Upper lobe of right lung (tissue), 1 donor: ENCODE measurements at places on chromosomes 1 and 21. TPM values are rescaled to one million over a fixed set of nuclear protein-coding genes. Genes with fewer than 3 reads are reported as not detected.
A peak's percentile ranks its signal among the peaks of the same experiment; 100 is the strongest.

The ATP1A4 gene
- 0.96 TPM for total RNA-seq

The SPRR1B gene
- not detected for total RNA-seq

GRCh38 chr1:168742994-168743650 lies 14.1 kb upstream of the DPT start:
- H3K4me1 ChIP-seq = no peaks in the 10 kb centered on the region
- H3K27me3 ChIP-seq = no peaks in the 10 kb centered on the region
- H3K36me3 ChIP-seq = no peaks in the 10 kb centered on the region
- no peak overlapping the region for H3K27ac ChIP-seq
- DNase-seq = no peak

DNA sequence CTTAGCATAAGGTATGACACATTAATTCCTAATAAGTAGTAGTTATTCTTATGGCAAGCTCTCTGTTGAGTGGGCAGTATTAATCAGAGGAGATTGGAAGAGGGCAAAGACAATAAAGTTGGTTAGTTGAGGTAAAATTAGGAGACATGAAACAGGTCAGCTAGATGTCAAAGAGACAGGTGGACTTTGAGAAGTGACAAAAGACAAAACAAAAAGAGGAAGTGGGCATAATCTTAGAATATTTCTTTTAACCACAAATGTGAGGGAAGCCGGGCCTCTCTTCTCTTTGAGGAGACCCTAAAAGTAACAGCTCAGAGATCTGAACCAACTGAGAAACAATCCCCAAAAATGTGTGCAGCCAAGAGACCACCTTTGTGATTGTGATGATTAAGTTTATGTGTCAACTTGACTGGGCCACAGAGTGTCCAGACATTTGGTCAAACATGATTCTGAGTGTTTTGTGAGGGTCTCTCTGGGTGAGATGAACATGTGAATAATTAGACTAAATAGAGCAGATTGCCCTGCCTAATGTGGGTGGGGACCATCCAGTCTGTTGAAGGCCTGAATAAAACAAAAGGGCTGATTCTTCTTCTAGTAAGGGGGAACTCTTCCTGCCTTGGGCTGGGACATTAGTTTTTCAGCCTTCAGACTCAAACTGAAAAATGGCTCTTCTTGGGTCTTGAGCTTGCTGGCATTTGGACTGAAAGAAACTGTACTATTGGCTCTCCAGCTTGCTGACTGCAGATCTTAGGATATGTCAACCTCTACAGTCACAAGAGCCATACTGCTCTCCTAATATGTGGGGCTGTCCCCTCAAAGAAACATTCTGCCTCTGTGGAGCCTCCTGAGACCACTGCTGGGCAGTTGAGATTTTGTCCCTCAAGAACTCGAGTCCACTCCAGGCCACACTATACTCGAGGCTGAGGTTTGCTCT lies 40.0 kb downstream of the FCRL5 start:
- no peaks in the 10 kb centered on the region for H3K4me1 ChIP-seq
- no peak overlapping the region for H3K4me3 ChIP-seq
- DNase-seq = no peak
- H3K27me3 ChIP-seq = no peaks in the 10 kb centered on the region
- no peaks in the 10 kb centered on the region for H3K36me3 ChIP-seq

The SNRNP40 gene
- 35.2 TPM for total RNA-seq

- no peak overlapping the region for H3K27ac ChIP-seq
- peaks cover 8% of the 10 kb centered on the region for H3K27me3 ChIP-seq
- no peak for DNase-seq
- no peaks in the 10 kb centered on the region for H3K36me3 ChIP-seq
- H3K4me3 ChIP-seq = no peak overlapping the region
Observed at GRCh38 chr21:44356160-44356559, 2.7 kb downstream of the TRPM2 start.

DNA sequence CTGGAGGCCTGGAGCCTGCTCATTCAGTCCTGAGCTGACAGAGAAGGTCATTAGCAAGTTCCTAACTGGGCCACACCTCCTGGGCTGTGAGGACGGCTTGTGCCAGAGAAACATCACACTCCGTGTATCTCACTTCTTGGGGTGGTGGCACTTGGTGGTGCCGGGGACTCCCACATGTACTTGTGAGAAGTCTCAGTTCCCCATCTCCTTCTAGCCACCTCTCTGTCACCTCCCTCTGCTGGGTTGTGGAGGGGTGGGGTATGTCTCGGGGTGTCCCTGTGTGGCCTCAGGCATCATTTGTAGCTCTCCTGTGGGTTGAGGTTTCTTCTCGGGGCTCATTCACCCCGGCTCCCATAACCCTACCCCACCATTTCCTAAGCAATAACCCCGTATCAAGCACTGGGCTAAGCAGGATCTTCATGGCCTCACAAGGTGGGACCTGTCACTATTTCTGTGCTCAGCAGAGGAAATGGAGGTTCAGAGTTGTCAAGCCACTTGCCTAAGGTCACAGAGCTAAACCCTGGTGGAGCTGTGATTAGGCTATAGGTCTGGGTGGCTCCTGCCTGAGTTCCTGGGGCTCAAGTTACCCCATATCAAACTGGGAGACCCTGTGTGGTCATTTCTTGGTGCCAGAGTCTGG lies 62.5 kb downstream of the UBIAD1 start:
- no peak overlapping the region for H3K27ac ChIP-seq
- H3K27me3 ChIP-seq = peaks cover 31% of the 10 kb centered on the region
- H3K36me3 ChIP-seq = no peaks in the 10 kb centered on the region
- H3K4me3 ChIP-seq = no peak overlapping the region
- H3K4me1 ChIP-seq = no peaks in the 10 kb centered on the region

GRCh38 chr1:11281518-11282331 lies 8.7 kb downstream of the UBIAD1 start:
- peaks cover 30% of the 10 kb centered on the region for H3K4me1 ChIP-seq
- H3K27ac ChIP-seq = peak overlapping the region; percentile 53
- no peaks in the 10 kb centered on the region for H3K27me3 ChIP-seq
- DNase-seq = no peak
- H3K36me3 ChIP-seq = peaks cover 27% of the 10 kb centered on the region

- peaks cover 6% of the 10 kb centered on the region for H3K27me3 ChIP-seq
- H3K27ac ChIP-seq = no peak overlapping the region
- no peaks in the 10 kb centered on the region for H3K36me3 ChIP-seq
Observed at GRCh38 chr1:30489737-30490389, 233.5 kb downstream of the MATN1 start.

GRCh38 chr1:2045468-2046173 lies 4.6 kb upstream of the PRKCZ start:
- no peaks in the 10 kb centered on the region for H3K36me3 ChIP-seq
- H3K27ac ChIP-seq = peak overlapping the region; percentile 58

GRCh38 chr21:27077501-27077900 lies 110.6 kb upstream of the ADAMTS5 start:
- no peak overlapping the region for H3K4me3 ChIP-seq
- H3K27me3 ChIP-seq = no peaks in the 10 kb centered on the region
- no peaks in the 10 kb centered on the region for H3K36me3 ChIP-seq
- DNase-seq = no peak

GRCh38 chr1:156128308-156128653 lies 13.8 kb downstream of the LMNA start:
- H3K4me1 ChIP-seq = peaks cover 78% of the 10 kb centered on the region
- peaks cover 28% of the 10 kb centered on the region for H3K36me3 ChIP-seq
- peak overlapping the region; percentile 95 for H3K27ac ChIP-seq
- peak overlapping the region; percentile 14 for H3K4me3 ChIP-seq
- no peaks in the 10 kb centered on the region for H3K27me3 ChIP-seq

The BLACAT1 gene
- total RNA-seq = 0.84 TPM

The PRMT2 gene
- 114 TPM for total RNA-seq

DNA sequence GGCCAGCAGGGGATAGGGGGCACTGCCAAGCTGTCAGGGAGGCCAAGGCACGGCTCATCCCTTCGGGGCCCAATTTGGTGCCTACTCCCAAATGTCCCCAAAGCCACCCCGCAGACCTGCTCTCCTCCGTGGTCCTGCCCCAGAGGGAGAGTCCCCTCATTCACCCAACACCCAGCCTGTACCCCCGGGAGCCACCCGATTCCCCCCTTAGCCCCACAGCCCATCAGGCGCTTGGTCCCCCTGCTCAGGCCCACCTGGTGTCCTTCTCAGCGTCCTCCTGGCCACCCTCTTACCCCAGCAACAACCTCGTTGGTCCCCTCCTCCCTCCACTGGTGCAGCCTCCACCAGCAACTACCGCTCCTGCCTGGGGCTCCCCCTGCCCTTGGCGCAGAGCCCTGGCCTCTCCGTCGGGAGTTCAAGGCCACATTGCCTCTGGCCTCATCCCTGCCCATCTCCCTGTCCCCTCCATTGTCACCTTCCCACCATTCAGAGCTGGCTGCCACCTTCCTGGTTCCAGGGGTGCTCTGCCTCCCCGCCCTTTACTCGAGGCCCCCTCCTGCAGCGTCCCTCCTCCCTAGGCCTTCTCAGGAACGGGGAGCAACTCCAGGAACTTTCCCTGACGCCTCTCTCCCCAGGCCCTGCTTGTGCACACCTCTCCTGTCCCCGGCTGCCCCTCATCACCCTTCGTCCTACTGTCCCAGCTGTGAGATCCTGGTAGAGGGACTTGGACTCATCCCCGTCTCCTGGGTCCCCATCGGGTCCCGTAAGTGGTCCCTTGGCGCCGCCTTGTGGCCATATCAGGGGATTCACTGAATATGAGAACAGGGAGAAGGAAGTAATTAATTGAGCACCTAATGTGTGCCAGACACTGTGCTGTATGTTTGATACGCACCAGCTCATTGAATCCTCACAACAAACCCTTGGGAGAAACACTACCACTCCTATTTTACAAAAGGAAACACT lies 73.9 kb downstream of the RAP1GAP start:
- no peaks in the 10 kb centered on the region for H3K36me3 ChIP-seq
- peak; percentile 80 for DNase-seq
- H3K4me1 ChIP-seq = peaks cover 6% of the 10 kb centered on the region
- H3K4me3 ChIP-seq = no peak overlapping the region
- no peak overlapping the region for H3K27ac ChIP-seq
- H3K27me3 ChIP-seq = no peaks in the 10 kb centered on the region

DNA sequence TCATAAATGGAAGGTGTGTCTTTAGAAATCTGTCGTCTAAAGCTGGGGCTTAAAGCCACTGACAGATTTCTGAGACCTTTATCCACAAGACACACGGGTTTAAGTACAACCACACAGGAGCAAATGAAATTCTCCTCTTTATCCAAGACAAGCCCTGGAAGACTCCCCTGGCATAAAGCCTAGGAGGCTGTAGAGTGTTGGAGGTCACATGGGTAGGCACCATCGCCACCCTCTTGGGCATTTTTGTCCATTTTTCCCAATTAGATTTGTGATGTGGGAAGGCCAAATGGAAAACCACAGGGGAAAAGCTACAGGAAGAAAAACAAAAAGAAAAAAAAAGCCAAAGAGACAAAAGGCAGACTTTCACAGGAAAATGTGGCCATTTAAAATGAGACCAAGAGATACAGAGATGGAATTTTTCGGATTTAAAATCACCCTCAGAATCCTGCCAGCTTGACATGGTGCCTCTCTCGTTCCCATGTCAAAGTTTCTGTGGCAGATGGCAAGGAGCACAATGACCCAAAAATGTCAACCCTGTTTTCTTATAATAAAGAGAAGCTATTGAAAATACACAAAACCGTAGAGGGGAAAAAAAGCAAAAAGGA lies 91.9 kb downstream of the PLD5 start:
- no peak for DNase-seq
- H3K36me3 ChIP-seq = no peaks in the 10 kb centered on the region
- H3K4me3 ChIP-seq = no peak overlapping the region
- H3K27me3 ChIP-seq = no peaks in the 10 kb centered on the region

GRCh38 chr1:78549891-78550290 lies 59.1 kb downstream of the PTGFR start:
- H3K4me3 ChIP-seq = no peak overlapping the region
- H3K36me3 ChIP-seq = no peaks in the 10 kb centered on the region
- no peaks in the 10 kb centered on the region for H3K27me3 ChIP-seq
- no peak for DNase-seq
- no peaks in the 10 kb centered on the region for H3K4me1 ChIP-seq
- H3K27ac ChIP-seq = no peak overlapping the region

DNA sequence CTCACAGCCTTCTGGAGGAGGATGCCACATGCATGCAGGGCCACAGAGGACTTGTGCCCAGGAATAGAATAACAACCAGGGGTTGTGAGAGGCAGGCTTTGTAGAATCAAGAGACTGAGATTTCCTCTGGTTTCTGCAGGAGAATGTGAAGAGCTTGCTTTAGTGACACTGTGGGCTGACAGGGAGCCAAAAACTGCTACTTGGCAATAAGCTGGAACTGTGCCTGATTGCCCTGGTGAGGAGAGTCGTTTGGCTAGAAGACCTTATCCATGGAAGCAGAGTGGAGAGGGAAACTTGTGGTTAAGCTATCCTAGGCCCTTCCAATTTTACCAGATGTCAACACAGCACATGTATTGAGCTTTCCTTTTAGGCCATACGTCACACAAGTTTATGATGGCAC lies 902.1 kb downstream of the MRPL39 start:
- H3K4me1 ChIP-seq = no peaks in the 10 kb centered on the region
- no peak overlapping the region for H3K27ac ChIP-seq
- DNase-seq = no peak
- no peaks in the 10 kb centered on the region for H3K27me3 ChIP-seq
- H3K4me3 ChIP-seq = no peak overlapping the region

The ANKRD35 gene
- 1.6 TPM for total RNA-seq

DNA sequence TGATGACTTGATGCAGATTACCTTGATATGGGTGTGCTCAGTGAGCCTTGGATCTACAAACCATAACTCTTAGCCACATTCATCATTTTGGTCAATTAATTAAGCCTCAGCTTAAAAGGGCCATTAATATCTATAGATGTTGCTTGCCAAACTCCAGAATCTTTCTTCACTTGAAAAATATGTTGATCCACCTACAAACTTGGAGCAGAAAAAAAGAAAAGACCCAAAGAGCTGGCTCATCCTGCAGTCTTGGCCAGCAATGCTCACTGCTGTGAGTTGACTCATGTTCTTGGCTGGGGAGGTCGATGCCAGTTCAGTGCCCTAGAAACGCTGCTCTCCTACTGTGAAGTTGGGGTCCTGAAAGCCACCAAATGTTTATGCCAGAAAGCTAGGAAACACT lies 75.4 kb downstream of the DPT start:
- no peaks in the 10 kb centered on the region for H3K36me3 ChIP-seq
- H3K27me3 ChIP-seq = no peaks in the 10 kb centered on the region
- no peak overlapping the region for H3K27ac ChIP-seq
- DNase-seq = no peak

DNA sequence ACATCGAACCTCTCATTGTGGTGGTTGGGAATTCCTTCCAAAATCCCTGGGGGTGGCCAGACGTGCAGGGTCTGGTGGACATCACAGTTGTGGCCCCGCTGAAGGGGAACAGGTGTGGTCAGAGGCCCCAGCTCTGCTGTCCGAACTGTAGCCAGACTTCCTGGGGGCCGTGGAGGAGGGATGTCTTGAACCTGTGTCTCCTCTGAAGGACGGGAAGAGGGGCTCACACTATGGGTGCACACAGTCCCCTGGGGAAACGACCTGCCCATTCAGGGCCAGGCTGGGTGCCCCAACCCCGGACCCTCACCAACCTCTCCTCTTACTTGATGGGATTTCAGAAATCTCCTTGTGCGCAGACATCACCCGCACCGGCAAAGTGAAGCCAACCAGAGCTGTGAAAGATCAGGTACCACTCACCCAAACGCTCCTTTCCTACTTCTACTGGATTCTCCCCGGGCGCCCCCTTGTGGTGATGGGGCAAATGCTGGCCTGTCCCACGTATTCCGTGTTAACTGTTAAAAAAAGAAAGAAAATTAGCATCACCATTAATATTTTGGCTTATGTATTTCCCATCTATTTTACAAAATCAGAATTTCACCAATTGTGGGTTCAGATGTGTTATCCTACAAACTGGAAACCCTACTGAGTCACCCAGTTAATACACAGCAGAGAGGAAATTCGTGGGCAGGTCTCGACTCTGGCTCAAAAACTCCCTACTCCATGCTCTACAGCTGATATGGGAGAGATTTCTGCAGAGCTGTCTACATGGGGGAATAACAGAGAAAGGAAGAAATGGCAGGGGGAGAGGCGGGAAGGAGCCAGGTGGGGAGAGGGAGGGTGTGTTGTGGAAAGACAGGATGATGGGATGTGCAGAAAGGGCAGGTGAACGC lies 28.1 kb downstream of the PADI4 start:
- H3K4me1 ChIP-seq = no peaks in the 10 kb centered on the region
- no peak overlapping the region for H3K4me3 ChIP-seq
- H3K36me3 ChIP-seq = no peaks in the 10 kb centered on the region
- peak; percentile 86 for DNase-seq
